ENCODE measurements at places on chromosomes 7 and 10. TPM values are rescaled to one million over a fixed set of nuclear protein-coding genes. Genes with fewer than 3 reads are reported as not detected.

The ANKIB1 gene
- 45.0 TPM for polyA plus RNA-seq

The NKX6-2 gene
- 6.2 TPM for polyA plus RNA-seq

- no peak for DNase-seq
Observed at GRCh38 chr10:66784770-66785169, 141.1 kb upstream of the LRRTM3 start.

- DNase-seq, result no peak
Observed at GRCh38 chr10:121988361-121989324, at the start of gene TACC2. TACC2 (plus strand) TSS chr10:121989163; CDS start chr10:122021982, 32,819 bp downstream.

DNA sequence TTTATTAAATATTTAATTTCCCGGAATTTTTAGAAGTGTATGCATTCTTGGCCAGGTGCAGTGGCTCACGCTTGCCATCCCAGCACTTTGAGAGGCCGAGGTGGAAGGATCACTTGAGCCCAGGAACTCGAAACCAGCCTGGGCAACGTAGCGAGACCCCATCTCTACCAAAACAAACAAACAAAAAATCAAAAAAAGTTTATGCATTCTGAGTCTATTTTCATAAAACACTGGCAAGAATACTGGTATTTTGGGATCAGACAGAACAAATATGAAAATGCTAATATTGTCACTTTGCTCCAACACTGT is 440.8 kb upstream of the FOXK1 start:
- DNase-seq, result no peak

GRCh38 chr7:23470330-23471105 is at the start of gene IGF2BP3:
IGF2BP3 (minus strand) TSS chr7:23470491; CDS start chr7:23470110, 381 bp downstream.
- DNase-seq, result no peak

GRCh38 chr10:33055625-33056024 is 97.6 kb upstream of the ITGB1 start:
- no peak for DNase-seq

GRCh38 chr10:21584834-21585530 is 51.0 kb downstream of the MLLT10 start:
- no peak for DNase-seq

- no peak for DNase-seq
Observed at GRCh38 chr10:127934383-127934782, 27.5 kb downstream of the PTPRE start.

GRCh38 chr7:156064971-156065386 is 252.7 kb upstream of the SHH start:
- no peak for DNase-seq

Measured in left lung (tissue), 14 donors.